ENCODE measurements at places on chromosomes 1 and 21.

DNA sequence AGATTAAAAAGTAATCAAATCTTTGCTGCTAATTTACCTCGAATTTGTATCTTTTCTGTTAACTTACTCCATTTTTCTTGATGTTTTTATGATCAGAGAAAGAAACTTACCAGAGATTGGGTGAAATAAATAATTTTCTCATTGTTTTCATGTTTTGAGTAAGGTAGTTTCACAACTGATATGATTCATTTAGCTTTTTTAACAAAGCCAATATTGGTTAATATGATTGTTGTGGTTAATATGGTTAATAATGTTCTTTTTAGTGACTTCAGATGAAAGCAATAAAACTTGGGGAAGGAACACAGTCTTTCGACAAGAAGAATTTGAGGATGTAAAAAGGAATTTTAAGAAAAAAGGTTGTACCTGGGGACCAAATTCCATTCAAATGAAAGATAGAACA is 48.1 kb downstream of the MAP3K21 start:
- no peak for DNase-seq

GRCh38 chr1:24009406-24009805 is 29.3 kb upstream of the SRSF10 start:
- no peak for DNase-seq

DNA sequence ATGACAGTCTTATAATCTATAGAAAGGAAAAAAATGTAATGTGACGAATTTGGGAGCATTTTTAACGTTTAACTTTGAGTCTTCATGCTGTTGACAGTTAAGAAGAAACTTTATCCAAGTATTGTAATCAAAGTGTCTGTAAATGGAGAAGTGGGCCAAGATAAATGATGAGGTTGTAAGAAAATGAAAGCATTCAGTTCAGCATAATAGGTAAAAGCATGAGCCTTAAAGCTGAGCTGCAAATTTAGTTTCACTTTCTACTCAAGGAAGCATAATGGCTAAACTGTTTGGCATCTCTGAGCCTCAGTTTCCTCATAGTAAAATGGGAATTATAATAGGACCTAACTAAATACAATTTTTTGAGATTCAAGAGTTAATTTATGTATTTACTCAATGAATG is 1554.8 kb downstream of the KCNT2 start:
- no peak for DNase-seq

DNA sequence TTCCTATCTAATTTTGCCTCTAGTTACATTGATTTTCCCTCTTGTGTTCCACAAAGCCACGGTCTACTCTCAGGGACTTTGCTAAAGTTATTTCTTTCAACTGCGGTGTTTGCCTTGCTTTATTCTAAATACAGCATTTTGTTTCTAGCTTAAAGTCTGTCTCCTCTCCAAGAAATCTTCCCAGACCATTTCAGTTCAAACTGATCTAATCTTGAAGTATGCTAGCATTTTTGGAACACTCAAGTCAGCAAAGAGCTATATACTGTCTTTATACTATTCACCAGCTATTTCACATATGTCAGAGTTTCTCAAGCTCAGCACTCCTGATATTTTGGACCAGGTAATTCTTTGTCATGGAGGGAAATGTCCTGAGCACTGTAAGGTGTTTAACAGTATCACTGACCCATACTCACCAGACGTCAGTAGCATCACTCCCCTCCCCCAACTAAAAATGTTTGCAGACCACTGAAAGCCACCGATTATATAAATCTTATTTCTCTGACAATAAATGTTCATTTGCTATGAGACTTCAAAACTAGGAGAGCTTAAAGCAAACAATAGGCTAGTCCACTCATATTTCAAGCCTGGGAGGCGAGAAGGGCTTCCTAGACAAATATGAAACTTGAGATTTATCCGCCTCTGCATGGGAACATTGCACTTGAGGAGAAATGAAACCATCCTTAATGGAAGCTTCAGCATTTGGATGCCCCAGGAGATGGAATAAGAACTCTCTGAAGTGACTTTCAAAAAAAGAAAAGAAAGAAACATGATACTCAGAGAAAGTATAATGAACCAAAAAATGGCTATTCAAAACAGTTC is 81.1 kb downstream of the KIAA0319L start:
- DNase-seq = no peak

DNA sequence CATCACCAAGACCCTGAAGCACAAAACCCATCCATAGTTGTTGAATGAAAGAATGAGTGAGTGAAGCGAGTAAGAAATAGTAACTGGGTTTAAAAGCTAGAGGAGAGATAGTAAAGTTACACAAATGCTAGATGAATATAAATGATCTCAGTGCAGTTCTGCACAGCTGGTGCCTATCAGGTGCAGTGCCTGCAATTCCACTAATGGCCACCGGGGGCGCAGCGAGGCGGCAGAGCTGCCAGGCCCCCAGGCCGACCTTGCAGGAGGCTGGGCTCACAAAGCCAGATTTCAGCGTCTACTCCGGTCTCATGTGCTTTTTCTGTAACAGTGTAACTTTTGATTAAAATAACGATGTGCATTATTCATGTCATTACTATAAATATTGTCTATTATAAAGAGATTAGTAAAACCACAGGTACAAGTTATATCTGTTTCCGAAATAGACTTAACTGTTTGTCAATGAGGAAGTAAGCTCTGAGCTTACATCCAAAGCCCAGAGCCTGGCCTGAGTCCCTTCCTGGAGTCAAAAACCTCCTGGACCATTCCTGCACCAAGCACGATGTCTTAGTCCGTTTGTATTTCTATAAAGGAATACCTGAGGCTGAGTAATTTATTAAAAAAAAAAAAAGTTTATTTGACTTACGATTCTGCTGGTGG is 477.6 kb downstream of the NPHP4 start:
- DNase-seq = peak; percentile 48

DNA sequence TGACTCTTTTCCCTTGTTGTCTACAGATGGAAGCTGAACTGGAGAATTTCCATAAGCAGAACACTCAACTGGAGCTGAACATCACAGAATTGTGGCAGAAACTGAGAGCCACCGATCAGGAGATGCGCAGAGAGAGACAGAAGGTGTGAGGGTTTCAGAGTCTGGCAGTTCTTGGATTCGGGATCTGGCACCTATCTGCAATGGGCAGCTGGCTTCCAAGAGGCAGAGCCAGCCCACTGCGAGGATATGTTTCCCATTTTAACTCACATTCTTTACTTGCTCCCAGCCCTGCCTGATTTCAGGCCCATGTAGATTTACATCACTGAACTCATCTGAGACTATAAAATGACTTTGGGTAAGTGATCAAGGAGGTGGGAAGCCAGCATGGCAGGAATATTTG is 37.3 kb upstream of the TMEM125 start:
- DNase-seq = no peak

DNA sequence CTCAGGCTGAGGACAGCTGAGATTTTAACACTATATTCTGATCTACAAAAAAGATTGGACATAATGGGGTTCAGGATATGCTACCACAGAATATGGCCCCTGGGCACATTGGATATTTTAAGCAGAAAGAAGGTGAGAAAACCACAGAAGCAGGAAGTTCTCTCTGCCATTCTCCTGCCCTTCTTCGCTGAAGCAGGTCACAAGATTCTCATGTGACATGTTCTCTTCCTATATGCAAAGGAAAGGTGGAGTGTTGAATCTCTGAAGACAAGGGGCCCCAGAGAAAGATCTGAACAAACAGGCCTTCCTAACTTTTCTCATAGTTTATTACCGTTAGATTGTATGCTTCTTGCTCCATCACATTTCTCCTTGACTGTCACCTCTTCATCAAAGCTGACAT is 285.7 kb downstream of the S1PR1 start:
- DNase-seq = no peak

DNA sequence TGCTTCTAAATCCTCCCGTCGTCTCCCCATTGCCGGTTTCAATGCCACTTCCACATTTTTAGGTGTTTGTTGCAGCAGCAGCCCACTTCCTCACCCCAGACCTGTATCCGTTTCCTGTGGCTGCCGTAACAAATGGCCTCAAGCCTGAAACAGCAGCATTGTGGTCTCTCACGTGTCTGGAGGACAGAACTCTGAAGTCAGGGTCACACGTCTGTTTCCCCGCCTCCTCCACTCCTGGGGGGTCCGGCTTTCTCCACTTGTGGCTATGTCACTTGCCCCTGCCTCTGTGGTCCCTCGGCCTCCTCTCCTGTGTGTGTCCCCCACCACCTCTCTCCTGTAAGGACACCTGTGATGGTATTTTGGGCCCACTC is 21.8 kb downstream of the TRPM2 start:
- DNase-seq = no peak

DNA sequence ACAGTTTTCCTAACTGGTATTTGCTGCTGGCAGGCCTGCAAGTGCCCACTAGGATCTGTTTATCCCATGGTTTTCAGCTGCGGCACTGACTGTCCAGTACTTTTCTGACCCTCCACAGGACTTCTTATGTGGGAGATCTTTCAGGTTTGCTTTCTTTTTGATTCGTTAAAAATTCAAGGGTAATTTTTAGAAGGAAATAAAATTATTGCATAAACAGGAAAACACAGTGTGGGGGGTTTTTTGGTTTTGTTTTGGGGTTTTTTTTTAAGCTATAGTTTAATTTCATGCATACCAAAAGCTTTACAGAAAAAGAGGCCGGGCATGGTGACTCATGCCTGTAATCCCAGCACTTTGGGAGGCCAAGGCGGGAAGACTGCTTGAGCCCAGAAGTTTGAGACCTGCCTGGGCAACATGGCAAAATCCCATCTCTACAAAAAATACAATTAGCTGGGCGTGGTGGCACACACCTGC is 3.6 kb downstream of the NIBAN1 start:
- DNase-seq = no peak

GRCh38 chr1:38201431-38201830 is 154.8 kb upstream of the POU3F1 start:
- no peak for DNase-seq

DNA sequence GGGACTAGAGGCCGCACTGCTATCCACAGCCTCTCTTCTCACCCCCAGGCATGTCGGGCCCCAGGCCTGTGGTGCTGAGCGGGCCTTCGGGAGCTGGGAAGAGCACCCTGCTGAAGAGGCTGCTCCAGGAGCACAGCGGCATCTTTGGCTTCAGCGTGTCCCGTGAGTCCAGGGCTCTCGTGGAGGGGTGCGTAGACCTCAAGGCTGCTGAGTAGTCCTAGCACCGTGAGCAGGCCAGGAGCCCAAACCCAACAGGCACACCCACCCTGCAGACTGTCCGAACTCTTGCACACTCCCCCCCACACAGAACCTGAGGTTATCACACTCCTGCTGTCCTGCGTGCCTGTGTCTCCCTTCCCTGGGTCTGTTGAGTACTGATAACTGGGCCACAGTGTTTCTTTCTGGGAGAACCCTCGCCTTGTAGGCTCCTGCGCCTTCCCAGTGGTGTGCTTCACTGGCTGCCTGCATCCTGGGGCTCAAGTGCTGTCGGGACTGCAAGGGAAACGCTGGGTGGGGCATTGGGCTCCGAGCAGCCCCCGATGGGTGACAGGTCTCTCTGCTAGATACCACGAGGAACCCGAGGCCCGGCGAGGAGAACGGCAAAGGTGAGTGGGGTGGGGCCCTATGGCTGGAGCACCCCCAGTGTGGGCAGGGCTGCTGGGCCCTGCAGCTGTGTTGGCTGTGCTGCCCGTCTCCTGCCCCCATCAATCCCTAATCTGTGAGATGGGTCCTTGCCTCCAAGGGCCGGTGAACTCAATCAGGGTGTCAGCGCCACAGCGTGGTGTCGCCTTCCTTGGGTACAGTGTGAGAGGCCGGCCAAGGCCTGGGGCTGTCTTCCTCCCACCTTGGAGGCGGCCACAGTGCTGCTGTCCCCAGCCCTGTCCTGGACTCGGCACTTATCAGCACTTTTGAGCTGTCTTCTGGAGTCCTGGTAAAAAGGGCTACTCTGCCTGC is 4.0 kb upstream of the GJC2 start:
- no peak for DNase-seq

- DNase-seq = no peak
Observed at GRCh38 chr1:61273861-61274260, 191.5 kb downstream of the NFIA start.

DNA sequence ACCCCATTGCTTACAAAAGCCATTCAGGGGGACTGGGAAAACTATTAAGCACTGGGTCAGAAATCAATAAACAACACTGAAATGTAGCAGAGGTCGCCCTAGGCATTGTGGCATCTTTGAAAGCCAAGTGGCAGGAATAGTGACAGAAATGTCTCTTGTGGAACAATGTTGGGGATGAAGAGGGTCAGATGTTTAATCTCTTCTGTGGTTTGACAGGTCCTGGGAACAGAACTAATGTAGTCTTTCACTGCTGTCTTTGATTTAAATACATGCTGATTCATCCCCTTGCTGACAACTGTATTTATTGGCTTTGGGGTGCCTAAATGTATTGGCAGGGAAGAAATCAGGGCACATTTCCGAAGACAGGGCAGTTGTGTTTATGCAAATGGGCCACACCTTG is 194.8 kb downstream of the ATG4C start:
- DNase-seq = no peak

DNA sequence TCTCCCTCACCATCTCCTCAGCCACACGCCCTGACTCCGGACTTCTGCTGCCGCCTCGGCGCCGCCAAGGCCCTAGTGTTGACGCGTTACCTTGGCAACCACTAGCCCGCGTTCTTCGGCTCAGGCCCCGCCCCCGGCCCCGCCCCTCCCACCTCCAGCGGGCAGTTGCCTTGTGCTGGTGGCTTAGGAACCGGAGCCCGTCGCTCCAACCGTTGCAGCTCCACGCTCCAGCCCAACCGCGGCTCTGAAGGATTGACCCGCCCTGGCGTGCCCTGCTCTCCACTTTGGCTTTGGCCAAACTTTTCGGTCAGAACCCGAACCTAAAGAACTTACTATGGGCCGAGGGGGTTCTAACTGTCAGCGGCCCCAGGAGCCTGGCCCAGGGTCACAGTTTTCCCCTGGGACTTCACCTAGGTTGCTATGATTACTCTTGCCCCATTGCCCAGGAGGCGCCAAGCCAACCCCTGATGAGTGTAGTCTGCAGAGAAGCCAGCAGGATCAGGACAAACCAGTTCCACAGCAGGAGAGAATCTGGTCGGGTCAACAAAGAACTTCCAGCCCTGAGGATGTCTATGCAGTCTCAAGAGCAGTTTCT is at the start of gene CFAP45:
Gene CFAP45, minus strand, starts transcription at position 80 of the 595 bp plus-strand sequence. Its CDS starts 67 bp downstream, at position 13.
- no peak for DNase-seq

DNA sequence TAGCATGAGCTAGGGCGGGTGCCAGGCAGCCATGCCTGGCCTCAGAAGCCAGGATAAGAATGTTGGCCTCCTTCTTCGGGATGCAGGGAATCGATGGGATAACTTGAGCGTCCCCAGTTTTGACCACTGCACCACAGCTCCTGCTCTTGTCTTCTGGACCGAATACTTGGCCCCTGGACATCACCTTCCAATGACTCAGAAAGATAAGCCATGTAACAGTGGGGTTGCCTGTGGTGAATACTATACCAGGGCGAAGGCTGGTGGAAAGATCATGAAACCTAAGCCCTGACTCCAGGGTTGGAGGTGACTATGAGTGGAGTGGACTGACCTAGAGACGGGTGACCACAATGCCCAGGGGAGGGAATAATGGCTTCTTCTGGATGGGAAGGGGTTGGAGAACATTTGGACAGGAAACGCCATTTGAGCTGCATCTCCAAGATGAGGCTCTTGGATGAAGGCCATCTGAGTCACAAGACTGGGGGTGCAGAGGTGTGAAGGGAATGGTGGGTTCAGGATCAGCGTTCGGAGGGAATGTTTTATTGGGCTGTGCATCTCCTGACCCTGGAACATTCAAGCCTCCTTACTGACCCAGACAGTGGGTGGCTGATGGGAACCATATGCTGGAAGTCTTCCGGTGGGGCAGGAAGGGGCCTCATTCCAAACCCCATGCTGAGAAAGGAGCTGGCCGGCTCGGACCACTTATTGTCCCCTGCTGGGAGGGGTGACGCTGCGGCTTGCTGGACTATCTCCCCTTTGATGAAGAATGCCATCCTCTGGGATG is 18.5 kb upstream of the KCNE2 start:
- DNase-seq = no peak
